ENCODE measurements at places on chromosomes 2 and 18. TPM values are rescaled to one million over a fixed set of nuclear protein-coding genes. Genes with fewer than 3 reads are reported as not detected.

GRCh38 chr2:55408098-55408882 lies 11.4 kb downstream of the CCDC88A start:
- no peaks in the 10 kb centered on the region for H3K4me1 ChIP-seq
- DNase-seq, result no peak
- no peaks in the 10 kb centered on the region for H3K27me3 ChIP-seq
- H3K4me3 ChIP-seq, result no peak overlapping the region
- H3K36me3 ChIP-seq, result no peaks in the 10 kb centered on the region

Gene TTN
- 0.05 TPM for total RNA-seq

DNA sequence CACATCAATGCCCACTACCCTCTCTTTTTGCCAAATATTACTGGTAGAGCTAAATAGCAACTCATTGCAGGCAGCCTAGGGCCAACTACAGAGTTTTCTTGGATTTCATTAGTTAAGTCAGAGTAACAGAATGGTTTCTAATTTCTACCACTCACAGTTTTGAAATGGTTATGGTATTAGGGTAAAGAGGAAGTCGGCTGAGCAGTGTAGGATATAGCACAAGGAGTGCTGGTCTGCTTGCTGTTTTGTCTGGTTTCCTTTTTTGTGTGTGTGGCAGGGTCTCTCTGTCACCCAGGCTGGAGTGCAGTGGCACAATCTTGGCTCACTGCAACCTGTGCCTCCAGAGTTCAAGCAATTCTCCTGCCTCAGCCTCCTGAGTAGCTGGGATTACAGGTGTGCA lies 289.2 kb upstream of the CCDC68 start:
- DNase-seq, result no peak
- no peaks in the 10 kb centered on the region for H3K4me1 ChIP-seq

- no peaks in the 10 kb centered on the region for H3K36me3 ChIP-seq
- H3K4me3 ChIP-seq, result no peak overlapping the region
- H3K27ac ChIP-seq, result no peak overlapping the region
- H3K4me1 ChIP-seq, result no peaks in the 10 kb centered on the region
Observed at GRCh38 chr2:81528852-81529480, 1224.4 kb upstream of the LRRTM1 start.

Gene ADAM17
- 39.2 TPM for total RNA-seq

DNA sequence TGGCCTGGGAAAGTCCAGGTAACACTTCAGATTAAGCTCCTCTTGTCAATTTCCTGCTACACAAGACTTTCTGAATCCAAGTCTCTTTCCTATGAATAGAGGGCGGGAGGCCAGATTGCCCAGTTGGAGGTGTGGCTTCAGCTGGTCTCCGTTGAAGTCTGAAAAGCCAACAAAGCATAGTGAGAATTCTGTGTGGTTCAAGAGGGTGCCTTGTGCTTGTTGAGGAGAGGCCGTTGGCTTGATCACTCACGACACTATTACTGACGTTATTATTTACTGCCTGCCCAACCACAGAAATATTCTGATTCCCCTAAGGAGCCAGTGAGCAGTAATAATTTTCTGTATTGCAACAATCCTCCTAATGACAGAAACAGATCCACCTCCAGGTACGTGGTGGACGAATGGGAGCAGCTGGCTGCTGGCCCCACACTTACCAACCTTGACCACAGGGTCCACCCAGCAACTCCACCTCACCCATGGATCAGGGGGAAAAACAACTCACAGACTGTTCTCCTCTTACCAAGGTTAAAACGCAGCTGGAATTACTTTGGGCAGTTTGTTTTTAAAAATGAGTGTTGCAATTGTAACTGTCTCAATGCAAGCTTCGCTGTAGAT lies 21.9 kb downstream of the NRP2 start:
- peaks cover 5% of the 10 kb centered on the region for H3K4me1 ChIP-seq
- H3K27me3 ChIP-seq, result no peaks in the 10 kb centered on the region
- DNase-seq, result no peak
- H3K36me3 ChIP-seq, result no peaks in the 10 kb centered on the region

DNA sequence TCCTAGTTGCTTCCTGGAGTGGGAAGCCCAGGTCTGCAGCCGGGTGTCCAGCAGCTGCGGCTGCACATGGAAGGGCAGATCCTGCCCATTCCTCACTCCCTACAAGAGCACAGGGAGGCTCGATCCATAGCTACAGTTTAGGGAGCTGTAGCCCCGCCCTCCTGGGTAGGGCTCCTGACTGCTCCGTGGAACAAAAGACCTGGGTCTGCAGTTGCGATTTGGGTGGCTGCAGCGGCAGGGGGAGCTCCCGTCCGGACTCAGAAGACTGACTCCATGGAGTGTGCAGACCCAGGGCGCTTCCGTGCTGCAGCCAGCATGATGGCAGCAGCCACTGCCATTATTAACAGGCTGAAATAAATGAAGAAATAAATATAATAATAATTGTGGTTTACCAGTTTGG lies 157.3 kb downstream of the CTNNA2 start:
- H3K36me3 ChIP-seq, result no peaks in the 10 kb centered on the region
- no peak overlapping the region for H3K27ac ChIP-seq
- no peaks in the 10 kb centered on the region for H3K27me3 ChIP-seq
- H3K4me3 ChIP-seq, result no peak overlapping the region
- H3K4me1 ChIP-seq, result no peaks in the 10 kb centered on the region

- H3K27me3 ChIP-seq, result no peaks in the 10 kb centered on the region
- H3K4me3 ChIP-seq, result no peak overlapping the region
- no peak for DNase-seq
- H3K27ac ChIP-seq, result no peak overlapping the region
Observed at GRCh38 chr2:98464772-98465310, 20.2 kb downstream of the INPP4A start.

- no peaks in the 10 kb centered on the region for H3K27me3 ChIP-seq
- H3K27ac ChIP-seq, result no peak overlapping the region
- H3K36me3 ChIP-seq, result no peaks in the 10 kb centered on the region
- no peaks in the 10 kb centered on the region for H3K4me1 ChIP-seq
Observed at GRCh38 chr18:55906536-55906935, 318.5 kb upstream of the TCF4 start.

- no peaks in the 10 kb centered on the region for H3K27me3 ChIP-seq
- no peak overlapping the region for H3K27ac ChIP-seq
- H3K4me3 ChIP-seq, result no peak overlapping the region
Observed at GRCh38 chr2:23620841-23621341, 235.9 kb downstream of the KLHL29 start.

DNA sequence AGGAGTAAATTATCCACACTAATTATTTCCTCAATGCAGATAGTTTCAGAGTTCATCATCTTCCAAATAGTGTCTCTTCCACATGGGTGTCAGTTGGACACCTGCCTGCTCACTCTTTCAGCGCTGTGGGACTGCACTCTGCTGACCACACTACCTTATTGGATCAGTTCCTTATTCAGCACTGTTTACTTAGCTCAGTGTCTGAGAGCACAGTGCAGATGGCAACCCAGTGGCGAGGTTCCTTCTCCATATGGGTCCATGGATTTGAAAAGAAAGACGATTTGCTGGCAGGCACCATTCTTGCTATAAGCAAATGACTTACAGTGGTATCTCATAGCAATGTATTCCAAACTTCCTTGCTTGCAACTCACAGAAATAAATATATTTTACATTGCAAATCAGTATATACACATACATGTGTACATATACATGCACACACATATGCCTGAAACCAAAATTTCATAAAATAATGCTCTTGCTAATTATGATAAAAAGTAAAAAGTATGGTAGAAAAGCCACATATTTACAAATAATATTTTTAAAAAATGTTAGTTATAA lies 354.8 kb downstream of the INSIG2 start:
- H3K36me3 ChIP-seq, result no peaks in the 10 kb centered on the region
- H3K27ac ChIP-seq, result no peak overlapping the region
- peaks cover 9% of the 10 kb centered on the region for H3K4me1 ChIP-seq
- no peak overlapping the region for H3K4me3 ChIP-seq
- H3K27me3 ChIP-seq, result 0 out of 2 replicates have a peak, but pooled peaks cover 5% of the 10 kb centered on the region

DNA sequence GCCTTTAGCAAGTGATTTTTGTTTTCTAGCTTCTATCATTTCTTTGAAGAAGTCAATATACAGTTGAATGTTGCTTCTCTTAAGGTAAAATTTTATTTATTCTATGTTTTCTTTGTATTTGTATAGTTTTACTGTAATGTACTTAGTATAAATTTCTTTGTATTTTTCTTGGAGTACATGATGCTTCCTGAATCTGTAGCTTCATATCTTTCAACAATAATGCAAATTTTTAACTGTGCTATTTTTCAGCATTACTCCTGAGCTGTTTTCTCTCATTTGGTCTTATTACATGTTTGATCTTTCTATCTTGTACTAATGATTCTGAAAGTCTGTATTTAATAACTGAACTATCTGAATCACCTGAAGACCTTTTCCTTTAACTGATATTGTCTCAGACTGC lies 253.9 kb upstream of the NXPH2 start:
- H3K4me1 ChIP-seq, result peaks cover 4% of the 10 kb centered on the region
- no peak for DNase-seq
- no peak overlapping the region for H3K4me3 ChIP-seq
- H3K27me3 ChIP-seq, result no peaks in the 10 kb centered on the region
- H3K27ac ChIP-seq, result no peak overlapping the region

DNA sequence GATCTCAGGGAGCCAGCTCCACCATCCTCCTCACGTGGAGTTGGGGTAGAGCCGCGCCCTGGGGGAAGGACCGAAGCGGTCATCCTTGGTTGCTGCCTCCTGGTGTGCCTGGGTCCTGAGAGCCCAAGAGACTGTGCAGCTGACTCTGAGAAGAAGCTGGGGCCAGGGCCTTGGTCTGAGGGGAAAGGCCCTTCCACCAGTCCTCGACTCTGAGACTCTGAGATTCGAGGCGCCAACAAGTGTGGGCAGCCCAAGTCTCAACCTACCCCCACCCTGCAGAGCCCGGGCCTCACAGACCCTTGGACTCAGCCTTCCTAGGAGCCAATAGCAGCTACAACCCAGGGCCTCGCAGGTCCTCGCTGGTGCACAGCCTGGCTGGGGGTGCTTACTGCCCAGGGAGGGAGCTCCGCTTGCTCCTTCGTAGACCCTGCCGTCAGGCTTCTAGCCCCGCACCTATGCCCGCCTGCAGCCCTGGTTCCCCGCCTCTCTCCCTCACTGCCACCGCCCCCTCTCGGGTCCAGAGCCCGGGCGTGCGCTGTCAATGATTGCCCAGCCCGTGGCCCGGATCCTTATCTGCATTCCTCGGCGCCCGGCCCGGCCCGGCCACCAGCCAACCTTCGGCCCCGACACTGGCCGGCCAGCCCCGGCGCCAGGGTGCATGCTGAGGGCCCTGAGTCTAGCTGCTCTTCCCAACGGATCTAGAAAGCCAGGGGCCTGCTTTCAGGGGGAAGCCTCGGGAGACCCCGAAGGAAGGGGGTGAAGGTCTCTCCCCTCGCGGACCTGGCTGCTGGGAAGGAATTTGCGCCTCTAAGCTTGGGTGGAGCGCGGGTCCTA lies 2.0 kb downstream of the IHH start:
- H3K27ac ChIP-seq, result no peak overlapping the region
- H3K27me3 ChIP-seq, result peaks cover 16% of the 10 kb centered on the region
- H3K4me1 ChIP-seq, result no peaks in the 10 kb centered on the region
- H3K36me3 ChIP-seq, result no peaks in the 10 kb centered on the region
- H3K4me3 ChIP-seq, result no peak overlapping the region
- DNase-seq, result no peak

GRCh38 chr2:231049286-231050017 lies 7.2 kb upstream of the PSMD1 start:
- H3K4me3 ChIP-seq, result no peak overlapping the region
- H3K27ac ChIP-seq, result no peak overlapping the region

DNA sequence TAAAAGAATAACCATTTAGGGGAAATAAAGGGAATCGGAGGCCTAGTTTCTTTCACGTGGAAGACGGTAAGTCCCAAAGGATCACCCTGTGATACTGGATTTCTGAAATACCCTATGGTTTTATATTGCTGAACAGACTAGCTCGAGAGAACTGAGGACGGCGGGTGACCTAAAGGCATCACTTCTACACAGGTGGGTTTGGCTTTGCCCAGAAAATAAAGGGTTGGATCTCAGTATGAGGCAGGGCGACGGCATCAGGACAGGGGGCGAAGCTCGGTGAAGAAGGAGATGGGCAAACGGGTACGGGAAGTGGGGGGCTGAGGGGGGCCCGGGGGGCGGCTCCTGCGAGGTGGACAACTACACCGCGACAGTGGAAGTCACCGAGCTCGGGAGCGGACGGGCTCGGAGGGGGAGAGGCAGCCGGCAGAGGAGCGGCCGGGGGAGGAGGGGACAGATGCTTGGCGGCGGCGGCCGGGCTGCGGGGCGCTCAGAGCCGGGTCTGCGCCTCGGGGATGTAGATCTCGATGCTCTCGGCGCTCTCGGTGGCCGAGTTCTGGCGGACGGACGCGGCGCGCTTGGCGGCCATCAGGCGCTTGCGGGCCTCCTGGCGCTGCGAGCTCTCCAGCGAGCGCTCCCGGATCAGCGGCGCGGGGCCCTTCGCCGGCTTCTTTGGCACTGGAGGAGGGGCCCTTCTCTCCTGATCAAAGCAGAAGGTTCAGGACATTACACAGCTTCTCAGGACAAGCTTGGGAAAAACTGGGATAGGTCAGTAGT lies 48.9 kb downstream of the TGIF1 start:
- no peak for DNase-seq
- no peaks in the 10 kb centered on the region for H3K27me3 ChIP-seq
- no peaks in the 10 kb centered on the region for H3K36me3 ChIP-seq
- no peak overlapping the region for H3K4me3 ChIP-seq
- H3K27ac ChIP-seq, result no peak overlapping the region
- H3K4me1 ChIP-seq, result no peaks in the 10 kb centered on the region

GRCh38 chr2:38432820-38433606 lies 55.9 kb upstream of the ATL2 start:
- H3K4me1 ChIP-seq, result peaks cover 16% of the 10 kb centered on the region
- no peak overlapping the region for H3K4me3 ChIP-seq
- H3K27ac ChIP-seq, result no peak overlapping the region
- no peaks in the 10 kb centered on the region for H3K27me3 ChIP-seq
- no peak for DNase-seq

All from HCT116 (cell line).